Activated T-helper 1 cell treated with Interleukin-2 at 50 U/mL for 16 hours (primary cell): ENCODE measurements at places on chromosomes 4 and X.

- no peak for DNase-seq
Measured at GRCh38 chr4:52657292-52657617, 1.8 kb downstream of the USP46 start.

GRCh38 chr4:108834835-108835384 is 72.1 kb upstream of the ETNPPL start:
- no peak for DNase-seq

- DNase-seq = no peak
Measured at GRCh38 chr4:13527981-13528820, 16.1 kb downstream of the NKX3-2 start.

- DNase-seq = no peak
Measured at GRCh38 chr4:190020790-190021717, 6.0 kb downstream of the FRG2 start.

DNA sequence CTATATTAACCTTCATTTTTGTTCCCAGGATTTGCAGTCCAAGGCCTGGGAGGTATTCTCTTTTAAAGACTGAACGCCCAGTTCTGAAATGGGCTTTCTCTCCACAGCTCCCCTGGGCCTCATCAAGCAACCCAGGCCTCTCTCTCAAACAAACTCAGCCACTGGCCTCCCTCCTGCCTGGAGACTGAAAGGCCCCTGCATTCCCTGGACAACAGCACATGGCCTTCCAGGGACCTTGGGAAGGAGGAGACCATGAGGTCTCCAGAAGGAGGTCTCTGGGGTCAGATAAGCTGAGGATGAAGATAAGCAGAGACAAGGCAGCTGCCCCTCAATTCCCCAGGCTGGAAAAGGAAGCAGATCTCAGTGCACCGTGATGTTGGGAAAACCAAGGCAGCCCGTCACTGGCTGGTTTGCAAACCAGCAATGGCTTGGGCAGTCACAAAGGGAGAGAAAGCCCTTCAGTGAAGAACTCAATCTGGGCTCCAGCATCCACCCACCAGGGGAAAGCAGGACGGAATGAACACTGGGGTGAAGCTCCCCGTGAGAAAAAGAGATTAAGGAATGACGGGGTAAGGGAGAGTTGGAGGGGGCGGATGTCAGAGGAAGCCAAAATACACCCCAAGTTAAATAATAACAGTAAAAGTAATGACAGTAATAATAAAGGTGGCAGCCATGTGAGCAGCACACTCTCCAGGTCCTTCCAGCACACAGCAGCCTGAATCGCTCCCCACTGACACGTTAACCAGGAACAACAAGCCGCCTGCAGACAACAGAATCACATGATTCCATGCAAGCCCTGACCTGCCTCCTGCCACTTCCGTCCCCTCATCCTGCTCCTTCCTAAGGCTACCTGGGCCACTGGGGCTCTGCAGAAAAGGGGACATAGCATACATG is 22.3 kb downstream of the AMOT start:
- DNase-seq = no peak

GRCh38 chr4:154041640-154042039 is 252.8 kb upstream of the SFRP2 start:
- DNase-seq = no peak
